Stimulated activated CD4-positive, alpha-beta T cell treated with anti-CD3 and anti-CD28 coated beads, Interleukin-1b, Interleukin-23, amount 100 ng/mL, for 1 hour (primary cell): ENCODE measurements at places on chromosomes 2 and 18.

DNA sequence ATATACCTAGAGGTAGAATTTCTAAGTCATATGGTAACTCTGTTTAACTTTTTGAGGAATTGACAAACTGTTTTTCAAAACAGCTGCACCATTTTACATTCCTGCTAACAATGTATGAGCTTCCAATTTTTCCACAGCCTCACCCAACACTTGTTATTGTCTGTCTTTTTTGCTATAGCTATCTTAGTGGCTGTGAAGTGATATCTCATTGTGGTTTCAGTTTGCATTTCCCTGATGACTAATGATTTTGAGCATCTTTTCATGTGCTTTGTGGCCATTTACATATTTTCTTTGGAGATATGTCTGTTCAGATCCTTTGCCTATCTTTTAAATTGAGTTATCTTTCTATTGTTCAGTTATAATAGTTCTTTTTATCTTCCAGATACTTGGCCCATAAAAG lies 273.8 kb downstream of the AGPS start:
- no peak for DNase-seq

DNA sequence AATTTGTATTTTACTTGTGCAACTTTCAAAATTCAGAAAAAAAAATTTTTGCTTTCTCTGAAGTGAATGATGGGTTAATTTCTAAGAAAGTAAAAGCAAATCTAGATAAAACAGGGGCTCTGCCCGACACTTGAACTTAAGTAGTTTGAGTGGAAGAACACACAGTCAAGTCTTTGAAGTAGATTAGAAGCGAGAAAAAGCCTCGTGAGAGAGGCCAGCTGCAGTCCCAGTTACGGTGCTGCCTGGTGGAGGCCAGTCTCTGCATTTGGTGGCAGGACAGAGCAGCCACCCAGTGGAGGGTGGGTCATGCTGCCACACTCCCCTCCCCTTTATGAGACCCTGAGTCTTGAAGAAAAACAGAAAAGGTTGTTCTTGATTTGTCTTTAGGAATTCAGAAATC lies 81.8 kb downstream of the INPP5D start:
- no peak for DNase-seq

DNA sequence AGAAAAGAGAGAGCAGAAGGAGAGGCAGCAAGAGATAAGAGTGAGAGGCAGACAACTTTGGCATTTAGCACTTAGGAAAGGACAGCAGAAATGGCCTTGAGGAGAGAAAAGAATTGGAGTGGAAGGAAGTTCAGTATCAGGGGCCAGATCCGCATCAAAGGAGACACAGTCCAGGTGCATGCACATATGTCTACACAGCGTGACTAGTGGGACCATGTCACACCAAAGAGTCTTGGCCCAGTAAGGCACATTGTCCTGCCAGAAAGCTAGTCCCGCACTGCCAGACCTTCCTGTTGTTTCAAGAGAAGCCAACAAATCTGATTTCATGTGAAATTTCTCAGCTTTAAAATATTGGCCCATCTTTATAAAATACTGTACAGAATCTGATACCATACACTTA lies 8.5 kb upstream of the STK39 start:
- DNase-seq: no peak

- DNase-seq: no peak
Measured at GRCh38 chr2:47984041-47984440, 77.7 kb upstream of the FBXO11 start.

DNA sequence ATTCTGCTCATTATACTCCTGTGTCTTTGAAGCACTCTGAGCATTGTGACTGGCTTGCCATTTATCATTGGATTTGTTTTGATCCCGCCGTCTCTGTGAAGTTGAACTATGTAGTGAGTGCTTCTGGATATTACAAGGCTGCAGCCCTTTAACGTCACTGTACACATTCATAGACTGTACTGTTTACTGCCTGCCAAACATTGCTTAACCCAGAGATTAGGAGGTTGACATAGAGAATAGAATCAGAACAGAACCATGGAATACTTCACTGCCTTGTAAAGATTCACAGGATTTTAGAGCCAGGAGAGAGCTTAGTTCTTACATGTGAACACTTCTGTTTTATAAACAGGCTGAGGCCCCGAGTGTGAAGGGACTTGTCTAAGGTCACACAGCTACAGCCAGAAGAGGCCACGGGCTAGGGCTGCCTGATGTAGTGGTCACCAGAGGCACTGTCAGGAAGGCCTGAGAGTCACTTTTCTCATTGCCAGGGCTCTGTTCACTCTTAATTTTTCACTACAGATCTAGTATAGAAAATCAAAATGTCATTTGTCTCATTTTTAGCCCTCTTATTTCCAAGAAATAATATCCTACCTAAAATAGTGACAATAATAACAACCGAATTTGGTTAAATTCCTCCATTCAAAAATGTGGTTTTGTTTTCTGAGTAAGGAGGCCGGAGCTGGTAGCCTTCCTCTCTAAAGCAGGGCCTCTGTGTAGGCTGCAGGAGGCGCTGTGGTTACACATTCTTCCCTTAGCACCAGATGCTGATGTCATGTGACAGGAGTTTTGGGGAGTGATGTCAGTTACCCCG lies 87.9 kb downstream of the UGGT1 start:
- DNase-seq: peak; percentile 3

DNA sequence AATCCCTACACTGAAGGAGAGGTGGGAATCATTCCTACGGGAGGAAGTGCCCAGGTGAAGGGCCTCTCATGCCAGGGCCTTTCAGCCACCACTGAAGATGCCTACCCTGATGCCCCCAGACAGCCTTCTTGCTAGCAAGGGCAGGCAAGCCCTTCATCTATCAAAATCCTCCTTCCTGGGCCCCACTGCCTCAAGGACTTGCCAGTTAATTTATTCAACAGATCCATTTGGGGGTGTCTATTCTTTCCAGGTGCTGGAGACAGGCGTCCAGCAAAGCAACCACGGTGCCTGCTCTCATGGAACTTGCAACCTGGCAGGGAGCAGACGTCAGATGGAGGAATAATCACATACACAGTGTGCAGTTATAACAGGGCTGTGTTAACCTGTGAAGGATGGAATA lies 95.5 kb downstream of the GYPC start:
- DNase-seq: no peak

DNA sequence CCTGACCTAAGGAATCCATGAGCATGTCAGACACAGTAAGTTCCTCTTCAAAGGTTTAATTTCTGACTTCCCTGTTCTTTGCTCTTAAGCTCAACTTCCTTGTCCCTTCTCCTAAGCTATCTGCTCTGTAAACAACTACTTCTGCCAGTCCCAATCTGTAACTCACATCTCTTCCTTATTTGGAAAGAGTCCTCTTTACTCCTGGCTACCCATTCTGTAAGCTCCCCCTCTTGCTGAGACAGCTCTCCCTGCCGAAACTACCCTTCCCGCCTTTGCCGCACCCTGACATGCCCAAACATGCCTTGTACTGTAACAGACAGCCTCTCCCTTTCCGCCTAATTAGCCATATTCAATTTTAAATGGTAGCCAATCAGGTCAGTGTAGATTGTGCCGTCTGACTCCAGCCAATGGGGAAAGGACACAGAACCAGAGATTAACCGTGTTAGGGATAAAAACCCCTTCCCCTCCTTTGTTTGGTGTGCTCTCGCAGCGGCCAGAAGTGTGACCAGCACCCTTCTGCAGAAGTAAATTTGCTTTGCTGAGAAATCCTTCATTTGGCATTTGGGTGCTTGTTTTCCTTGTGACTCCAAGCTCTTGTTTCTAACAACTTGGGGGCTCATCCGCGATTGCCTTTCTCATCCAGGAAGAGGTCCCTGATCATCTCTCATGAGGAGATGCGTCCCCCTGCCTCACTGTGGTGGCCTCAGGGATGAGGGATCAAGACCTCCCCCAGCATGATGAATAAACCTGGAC lies 49.0 kb downstream of the PIAS2 start:
- no peak for DNase-seq

GRCh38 chr2:187964746-187965145 lies 326.9 kb upstream of the GULP1 start:
- no peak for DNase-seq

GRCh38 chr18:67672716-67673115 lies 156.2 kb upstream of the DSEL start:
- DNase-seq: no peak

GRCh38 chr2:24659862-24660261 lies 133.3 kb downstream of the PTRHD1 start:
- DNase-seq: no peak

DNA sequence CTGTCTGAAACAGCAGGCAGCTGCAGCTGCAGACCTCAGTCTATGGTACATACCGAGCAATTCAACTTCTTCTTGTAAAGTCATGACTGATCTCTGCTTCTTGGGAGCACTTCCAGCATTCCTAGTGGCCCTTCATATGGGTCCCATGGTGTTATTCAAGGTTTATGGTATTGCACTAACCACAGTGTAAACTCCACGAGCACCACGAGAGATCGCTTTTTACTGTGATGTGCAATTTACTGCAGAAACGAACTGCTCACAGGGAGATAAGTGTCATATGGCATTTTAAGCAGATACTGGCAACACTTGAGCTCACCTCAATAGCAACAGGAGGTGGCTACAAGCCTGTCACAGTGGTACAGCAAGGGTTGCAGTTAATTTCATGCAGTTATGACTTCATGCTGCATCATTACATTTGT lies 38.6 kb upstream of the SH3BP4 start:
- DNase-seq: no peak
